ENCODE measurements at places on chromosomes 1 and 21. TPM values are rescaled to one million over a fixed set of nuclear protein-coding genes. Genes with fewer than 3 reads are reported as not detected.

The SETDB1 gene
- total RNA-seq, result 21.9 TPM

The OR2L3 gene
- total RNA-seq, result not detected

The LCK gene
- not detected for total RNA-seq

The SLC45A3 gene
- total RNA-seq, result 3.7 TPM

The FAM151A gene
- not detected for total RNA-seq

The KRTAP13-2 gene
- not detected for total RNA-seq

The S100A7A gene
- total RNA-seq, result not detected

The ELAPOR1 gene
- total RNA-seq, result 0.28 TPM

The GBP7 gene
- total RNA-seq, result not detected

The TSACC gene
- 0.28 TPM for total RNA-seq

The RSPH1 gene
- under 0.01 TPM for total RNA-seq

The TNFRSF14 gene
- 10.9 TPM for total RNA-seq

The FAM72D gene
- total RNA-seq, result under 0.01 TPM

The CNR2 gene
- total RNA-seq, result not detected

The ID3 gene
- 289 TPM for total RNA-seq

The ERICH3 gene
- total RNA-seq, result not detected
